ENCODE measurements at places on chromosomes 7 and 10.

GRCh38 chr7:106807474-106807873, 57.6 kb upstream of the PIK3CG start:
- no peak overlapping the region for H3K27ac ChIP-seq
- no peaks in the 10 kb centered on the region for H3K36me3 ChIP-seq
- no peaks in the 10 kb centered on the region for H3K4me1 ChIP-seq
- no peaks in the 10 kb centered on the region for H3K27me3 ChIP-seq

DNA sequence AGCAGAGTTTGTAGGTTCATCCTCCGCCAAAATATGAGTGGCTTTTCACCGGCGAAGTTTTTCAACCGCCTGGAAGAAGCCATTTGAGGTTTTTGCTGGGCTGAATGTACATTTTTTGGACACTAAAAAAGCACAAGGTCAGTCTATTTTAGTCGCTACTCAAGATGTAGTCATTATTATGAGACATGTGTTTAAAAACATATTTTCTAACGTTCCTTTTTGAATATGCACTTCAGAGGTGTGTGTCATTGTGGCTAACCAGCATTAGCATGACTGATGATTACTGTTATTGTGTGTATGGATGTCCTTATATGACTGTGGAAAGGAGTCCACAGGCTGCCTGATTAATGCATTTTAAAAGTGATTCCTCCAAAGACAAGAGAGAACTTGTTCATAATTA, 605.4 kb downstream of the INHBA start:
- no peak overlapping the region for H3K4me3 ChIP-seq
- H3K4me1 ChIP-seq, result 0 out of 2 replicates have a peak, but pooled peaks cover under 1% of the 10 kb centered on the region
- H3K27me3 ChIP-seq, result no peaks in the 10 kb centered on the region
- no peak overlapping the region for H3K27ac ChIP-seq
- H3K36me3 ChIP-seq, result no peaks in the 10 kb centered on the region

GRCh38 chr7:1210979-1211608, 21.6 kb upstream of the UNCX start:
- no peak overlapping the region for H3K4me3 ChIP-seq
- no peaks in the 10 kb centered on the region for H3K36me3 ChIP-seq
- no peak for DNase-seq
- no peak overlapping the region for H3K27ac ChIP-seq
- no peaks in the 10 kb centered on the region for H3K27me3 ChIP-seq
- H3K4me1 ChIP-seq, result no peaks in the 10 kb centered on the region

DNA sequence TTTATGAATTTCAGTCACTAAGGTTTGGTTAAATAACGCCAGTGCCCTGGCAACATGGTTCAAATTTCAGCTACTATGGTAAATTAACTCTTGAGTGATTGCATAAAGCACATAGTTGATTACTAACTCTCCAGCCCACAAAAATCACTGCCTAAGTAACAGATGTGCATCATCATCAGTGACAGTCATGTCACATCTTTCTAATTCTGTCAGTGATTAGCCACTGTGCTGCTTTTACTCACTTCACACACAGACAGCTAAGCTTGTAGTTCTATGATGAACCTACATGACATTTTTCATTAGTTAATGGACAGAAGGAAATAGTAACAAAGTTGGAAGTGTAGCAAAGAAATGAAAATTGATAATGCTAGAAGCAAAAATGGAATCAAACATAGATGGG, 108.9 kb downstream of the DNAH11 start:
- no peaks in the 10 kb centered on the region for H3K36me3 ChIP-seq
- no peaks in the 10 kb centered on the region for H3K27me3 ChIP-seq
- no peak overlapping the region for H3K4me3 ChIP-seq
- no peaks in the 10 kb centered on the region for H3K4me1 ChIP-seq

- H3K4me1 ChIP-seq, result peaks cover 32% of the 10 kb centered on the region
- H3K27me3 ChIP-seq, result no peaks in the 10 kb centered on the region
- DNase-seq, result peak; percentile 52
- H3K27ac ChIP-seq, result peak overlapping the region; percentile 2
- no peak overlapping the region for H3K4me3 ChIP-seq
- H3K36me3 ChIP-seq, result no peaks in the 10 kb centered on the region
Measured at GRCh38 chr10:121527690-121528089, 70.6 kb downstream of the FGFR2 start.

- no peak overlapping the region for H3K27ac ChIP-seq
- H3K4me1 ChIP-seq, result peaks cover 11% of the 10 kb centered on the region
- DNase-seq, result no peak
- no peak overlapping the region for H3K4me3 ChIP-seq
- H3K36me3 ChIP-seq, result no peaks in the 10 kb centered on the region
- no peaks in the 10 kb centered on the region for H3K27me3 ChIP-seq
Measured at GRCh38 chr10:63558132-63558784, 37.1 kb downstream of the REEP3 start.

DNA sequence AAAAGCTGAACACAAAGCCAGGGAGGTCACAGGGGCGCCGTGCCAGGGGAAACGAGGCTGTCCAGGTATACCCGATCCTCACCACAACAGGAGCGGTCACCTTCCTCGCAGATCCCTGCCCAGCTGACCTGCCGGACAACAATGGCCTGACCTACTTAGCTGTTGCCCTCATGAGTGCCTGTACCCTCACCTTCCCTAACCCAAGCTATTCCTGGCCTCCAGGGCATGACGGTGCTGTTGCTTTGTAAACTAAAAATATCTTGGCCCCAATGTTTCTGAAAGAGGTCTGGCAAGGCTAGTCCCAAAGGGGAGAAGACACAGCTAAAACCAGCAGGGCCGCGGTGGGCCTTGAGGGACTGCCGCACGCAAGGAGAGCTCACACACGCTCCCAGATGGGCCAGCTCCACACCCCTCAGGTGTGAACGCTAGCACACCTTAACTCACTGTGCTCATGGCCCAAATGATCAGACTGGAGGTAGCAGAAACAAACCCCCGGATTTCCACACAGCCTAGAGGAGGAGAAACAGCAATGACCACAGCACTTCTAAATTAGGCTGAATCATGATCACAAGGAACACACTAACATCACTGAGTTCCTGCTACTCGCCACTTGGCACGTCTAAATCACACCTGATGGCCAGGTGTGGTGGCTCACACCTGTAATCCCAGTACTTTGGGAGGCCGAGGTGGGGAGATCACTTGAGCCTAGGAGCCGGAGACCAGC, 66.3 kb upstream of the CYTH3 start:
- no peak overlapping the region for H3K27ac ChIP-seq
- no peaks in the 10 kb centered on the region for H3K36me3 ChIP-seq
- no peak overlapping the region for H3K4me3 ChIP-seq
- DNase-seq, result no peak

GRCh38 chr10:119806334-119807130, 66.1 kb downstream of the MCMBP start:
- no peak overlapping the region for H3K4me3 ChIP-seq
- no peaks in the 10 kb centered on the region for H3K36me3 ChIP-seq
- DNase-seq, result no peak

DNA sequence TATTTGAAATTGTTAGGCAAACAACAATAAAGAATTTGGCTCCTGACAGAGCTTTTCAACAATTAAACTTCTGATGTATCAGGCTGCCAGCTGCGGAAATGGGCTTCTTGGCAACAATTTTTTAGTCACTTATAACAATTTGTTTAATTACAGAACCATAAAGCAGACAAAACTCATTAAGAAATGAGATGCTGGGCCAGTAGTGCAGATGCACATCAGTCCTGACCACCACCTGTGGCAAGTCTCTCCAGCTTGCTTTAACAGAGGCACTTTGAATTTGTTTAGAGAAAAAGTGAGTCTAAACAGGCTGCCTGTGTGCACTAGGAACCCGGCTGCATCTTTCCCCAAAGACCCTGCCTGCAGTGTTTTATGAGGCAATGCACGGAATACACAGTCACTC, 1124.4 kb downstream of the NXPH1 start:
- H3K4me3 ChIP-seq, result no peak overlapping the region
- H3K36me3 ChIP-seq, result no peaks in the 10 kb centered on the region
- no peak for DNase-seq

GRCh38 chr10:24115403-24115802, 93.5 kb upstream of the KIAA1217 start:
- no peaks in the 10 kb centered on the region for H3K27me3 ChIP-seq
- no peak for DNase-seq
- H3K27ac ChIP-seq, result no peak overlapping the region
- H3K4me1 ChIP-seq, result no peaks in the 10 kb centered on the region
- no peak overlapping the region for H3K4me3 ChIP-seq

- H3K4me3 ChIP-seq, result no peak overlapping the region
- no peak overlapping the region for H3K27ac ChIP-seq
- H3K36me3 ChIP-seq, result no peaks in the 10 kb centered on the region
- H3K4me1 ChIP-seq, result no peaks in the 10 kb centered on the region
- no peaks in the 10 kb centered on the region for H3K27me3 ChIP-seq
- DNase-seq, result no peak
Measured at GRCh38 chr10:85612833-85613232, 753.8 kb downstream of the GRID1 start.

- H3K27me3 ChIP-seq, result no peaks in the 10 kb centered on the region
- H3K4me1 ChIP-seq, result no peaks in the 10 kb centered on the region
- H3K4me3 ChIP-seq, result no peak overlapping the region
- H3K36me3 ChIP-seq, result no peaks in the 10 kb centered on the region
Measured at GRCh38 chr7:94258418-94259300, 136.0 kb upstream of the COL1A2 start.

DNA sequence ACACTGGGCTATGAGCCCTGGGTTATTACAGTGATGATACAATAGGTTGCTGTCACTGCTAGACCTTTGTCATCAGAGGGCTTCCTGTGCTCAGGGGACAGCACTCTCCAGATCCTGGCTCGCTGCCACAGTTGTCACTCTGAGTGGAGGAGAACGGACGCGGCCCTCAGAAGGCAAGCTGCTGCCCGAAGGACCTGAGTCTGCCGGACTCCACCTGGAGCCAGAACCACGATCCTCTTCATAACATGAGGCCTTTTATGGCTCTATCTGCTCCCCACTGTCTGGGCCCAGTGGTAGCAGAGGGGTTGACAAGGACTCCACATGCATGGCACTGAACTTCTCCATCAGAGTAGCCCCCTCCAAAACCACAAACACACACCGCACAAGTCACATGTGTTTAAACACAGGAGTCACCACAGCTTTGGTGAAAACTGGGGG, 94.7 kb upstream of the EFCAB10 start:
- H3K4me1 ChIP-seq, result peaks cover 4% of the 10 kb centered on the region
- H3K27me3 ChIP-seq, result no peaks in the 10 kb centered on the region
- H3K36me3 ChIP-seq, result no peaks in the 10 kb centered on the region
- DNase-seq, result no peak
- no peak overlapping the region for H3K4me3 ChIP-seq

DNA sequence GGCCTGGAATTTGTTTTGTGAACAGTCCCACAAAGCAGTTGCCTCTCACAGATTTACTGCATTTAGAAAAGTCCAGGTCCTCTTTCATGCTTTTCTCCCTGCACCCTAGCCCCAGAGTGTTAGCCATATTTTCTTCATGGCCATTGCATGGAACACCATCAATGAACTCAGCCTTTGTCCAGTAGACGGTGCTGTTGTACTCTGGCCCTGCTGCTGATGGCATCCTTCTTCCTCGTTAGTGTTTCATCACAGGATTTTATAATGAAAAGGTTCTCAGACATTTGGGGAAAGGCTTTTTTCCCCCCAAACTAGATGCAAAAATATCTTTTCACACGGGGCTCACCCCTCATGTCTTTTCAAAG, 93.0 kb upstream of the SLC25A13 start:
- H3K27me3 ChIP-seq, result no peaks in the 10 kb centered on the region
- H3K4me3 ChIP-seq, result no peak overlapping the region
- peak overlapping the region; percentile 33 for H3K27ac ChIP-seq
- peak; percentile 37 for DNase-seq
- peaks cover 18% of the 10 kb centered on the region for H3K4me1 ChIP-seq

DNA sequence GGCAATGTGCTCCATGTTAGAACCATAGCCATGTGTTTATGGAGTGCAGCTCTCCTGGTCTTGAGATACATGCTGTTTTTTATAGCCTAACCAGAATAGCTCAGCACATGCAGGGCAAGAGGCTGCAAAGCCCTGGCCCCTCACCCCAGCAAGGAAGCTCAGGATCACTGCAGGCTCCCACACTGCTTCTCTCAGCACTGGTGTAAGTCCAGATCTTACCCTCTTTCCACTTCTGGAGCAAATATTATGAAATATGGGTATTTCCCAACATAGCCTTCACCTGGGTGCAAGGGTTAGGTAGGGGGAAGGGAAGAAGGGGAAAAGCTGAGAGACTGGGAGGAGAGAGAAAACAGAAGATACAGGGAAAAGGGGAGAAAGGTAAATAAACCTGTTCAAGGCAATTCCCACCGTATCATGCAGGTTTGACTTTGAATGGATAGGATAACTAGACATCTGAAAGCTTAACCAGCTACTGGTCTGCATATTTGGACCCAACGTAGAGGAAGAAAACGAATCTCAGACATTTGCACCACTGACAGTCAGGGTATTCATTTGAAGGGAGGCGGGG, 19.7 kb downstream of the SKIDA1 start:
- H3K27ac ChIP-seq, result peak overlapping the region; percentile 38
- H3K36me3 ChIP-seq, result no peaks in the 10 kb centered on the region
- no peak overlapping the region for H3K4me3 ChIP-seq
- H3K27me3 ChIP-seq, result no peaks in the 10 kb centered on the region
- H3K4me1 ChIP-seq, result peaks cover 24% of the 10 kb centered on the region

GRCh38 chr7:157996359-157997079, 591.1 kb downstream of the PTPRN2 start:
- no peaks in the 10 kb centered on the region for H3K36me3 ChIP-seq
- no peaks in the 10 kb centered on the region for H3K4me1 ChIP-seq
- DNase-seq, result no peak
- no peak overlapping the region for H3K27ac ChIP-seq
- no peak overlapping the region for H3K4me3 ChIP-seq

DNA sequence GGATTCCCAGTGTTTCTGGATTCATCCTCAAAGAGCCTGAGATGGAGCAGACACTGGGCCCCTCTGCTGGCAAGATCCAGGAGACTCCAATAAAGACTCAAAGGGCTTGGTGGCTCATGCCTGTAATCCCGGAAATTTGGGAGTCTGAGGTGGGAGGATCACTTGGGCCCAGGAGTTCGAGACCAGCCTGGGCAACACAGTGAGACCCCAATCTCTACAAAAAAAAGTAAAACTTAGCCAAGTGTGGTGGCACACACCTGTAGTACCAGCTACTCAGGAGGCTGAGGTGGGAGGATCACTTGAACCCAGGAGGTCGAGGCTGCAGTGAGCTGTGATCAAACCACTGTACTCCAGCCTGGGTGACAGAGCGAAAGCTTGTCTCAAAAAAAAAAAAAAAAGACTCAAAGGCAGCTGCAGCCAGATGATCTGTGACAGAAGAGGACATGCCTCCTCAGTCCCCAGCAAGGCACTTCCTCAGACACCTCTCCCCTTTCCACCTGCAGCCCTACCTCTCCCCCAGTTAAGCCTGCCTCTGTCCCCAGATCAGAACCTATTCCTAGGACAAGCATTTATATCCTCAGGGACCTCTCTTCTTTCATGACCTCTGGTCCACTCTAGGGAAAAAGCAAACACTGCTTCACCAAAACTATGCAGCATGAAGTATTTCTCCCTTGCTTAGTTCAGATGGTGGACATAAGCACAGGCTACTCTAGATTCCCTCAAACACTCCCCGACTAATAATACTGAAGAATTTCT, 27.9 kb downstream of the PDLIM1 start:
- H3K4me1 ChIP-seq, result peaks cover 78% of the 10 kb centered on the region
- DNase-seq, result peak; percentile 52
- peak overlapping the region; percentile 98 for H3K27ac ChIP-seq
- H3K4me3 ChIP-seq, result no peak overlapping the region
- no peaks in the 10 kb centered on the region for H3K27me3 ChIP-seq

GRCh38 chr10:91105269-91105668, 115.2 kb upstream of the PCGF5 start:
- no peaks in the 10 kb centered on the region for H3K27me3 ChIP-seq
- H3K27ac ChIP-seq, result no peak overlapping the region

GRCh38 chr7:101303102-101303701, 18.4 kb downstream of the IFT22 start:
- DNase-seq, result no peak
- H3K36me3 ChIP-seq, result no peaks in the 10 kb centered on the region
- H3K4me3 ChIP-seq, result no peak overlapping the region
- H3K27ac ChIP-seq, result no peak overlapping the region
